ENCODE measurements at places on chromosomes 4 and X.

GRCh38 chr4:177986236-177986635, 544.0 kb upstream of the AGA start:
- no peak for DNase-seq

DNA sequence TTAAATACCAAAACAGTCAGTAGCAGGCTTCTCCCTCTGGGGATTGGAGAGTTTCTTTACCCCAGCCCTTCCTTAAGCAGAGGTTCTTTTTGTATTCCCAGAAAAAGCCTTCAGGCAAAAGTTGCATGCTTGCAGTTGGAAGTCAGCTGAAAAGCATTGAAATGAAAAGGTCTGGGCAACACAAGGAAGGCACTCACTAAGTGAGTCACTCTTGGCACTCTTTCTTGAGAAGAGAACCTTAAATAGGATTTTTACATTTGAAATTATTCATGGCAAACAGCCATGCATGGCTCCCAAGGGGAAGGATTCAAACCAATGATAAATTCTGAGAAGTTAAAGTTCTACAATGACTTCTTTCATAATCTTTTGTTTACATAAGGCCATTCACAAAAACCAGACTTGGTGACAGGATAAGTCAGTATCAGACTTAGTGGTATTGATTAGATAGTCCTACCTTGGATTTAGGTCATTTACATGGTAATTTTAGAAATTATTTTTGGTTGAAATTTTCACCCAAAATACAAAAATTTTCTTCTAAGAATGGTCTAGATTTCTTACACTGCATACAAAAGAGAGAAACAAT, 2068.9 kb downstream of the PCDH7 start:
- DNase-seq: no peak

DNA sequence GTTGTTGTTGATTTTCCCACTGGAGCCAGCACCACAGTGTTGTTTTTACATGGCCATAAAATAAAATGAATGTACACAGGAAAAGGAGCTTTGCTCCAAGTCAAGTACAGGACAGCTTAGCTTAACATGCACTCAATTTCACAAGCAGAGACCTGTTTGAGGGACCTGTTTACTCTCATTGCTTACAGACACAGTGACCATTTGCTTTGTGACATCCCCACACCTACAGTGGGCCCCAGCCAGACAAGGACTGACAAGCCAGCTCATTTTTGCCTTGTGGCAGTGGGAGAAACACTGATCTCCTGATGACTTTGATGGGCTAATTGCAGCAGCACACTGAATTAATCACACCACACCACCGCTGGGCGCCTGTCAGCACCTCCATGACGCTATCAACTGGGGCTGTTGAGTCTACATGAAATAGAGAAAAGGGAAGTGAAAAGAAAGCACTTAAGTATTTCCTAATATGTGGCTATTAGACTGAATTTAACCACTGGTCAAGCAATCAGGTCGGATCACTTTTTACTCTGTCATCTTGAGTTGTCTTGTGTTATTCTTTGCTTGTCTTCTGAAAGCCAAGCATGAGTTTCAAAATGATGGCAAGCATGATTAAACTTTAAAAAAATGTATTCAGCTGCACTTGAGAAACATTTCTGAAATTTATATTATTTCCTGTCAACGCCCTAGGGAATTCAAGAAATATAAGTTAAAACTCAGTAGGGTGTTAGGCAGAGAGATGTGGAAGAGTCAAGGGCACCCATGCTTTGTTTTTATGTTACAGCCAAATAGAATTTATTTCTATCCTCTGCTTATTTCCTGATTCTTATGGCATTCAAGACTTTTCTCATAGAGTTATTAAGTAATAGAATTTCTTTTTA, 557.7 kb downstream of the RAB28 start:
- no peak for DNase-seq

GRCh38 chrX:95101851-95102390, 1427.9 kb downstream of the FAM133A start:
- no peak for DNase-seq

DNA sequence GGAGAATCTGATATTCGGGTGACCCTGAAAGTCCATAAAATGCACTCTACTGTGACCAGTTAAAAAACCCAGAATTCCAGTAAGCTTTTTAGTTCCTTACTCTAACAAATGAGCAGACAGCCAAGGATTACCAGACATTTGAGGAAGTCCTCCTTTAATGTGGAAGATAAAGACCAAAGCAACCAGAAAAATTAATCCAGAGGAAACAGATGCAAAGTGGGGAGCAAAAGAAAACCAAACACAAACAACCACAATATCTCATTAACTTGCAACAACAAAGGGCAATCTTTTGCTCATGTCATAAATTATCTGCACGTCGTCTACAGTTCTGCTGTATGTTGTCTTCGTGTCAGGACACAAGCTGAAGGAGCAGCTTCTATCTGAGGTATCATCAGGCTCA, 164.4 kb downstream of the PJA1 start:
- DNase-seq: no peak

DNA sequence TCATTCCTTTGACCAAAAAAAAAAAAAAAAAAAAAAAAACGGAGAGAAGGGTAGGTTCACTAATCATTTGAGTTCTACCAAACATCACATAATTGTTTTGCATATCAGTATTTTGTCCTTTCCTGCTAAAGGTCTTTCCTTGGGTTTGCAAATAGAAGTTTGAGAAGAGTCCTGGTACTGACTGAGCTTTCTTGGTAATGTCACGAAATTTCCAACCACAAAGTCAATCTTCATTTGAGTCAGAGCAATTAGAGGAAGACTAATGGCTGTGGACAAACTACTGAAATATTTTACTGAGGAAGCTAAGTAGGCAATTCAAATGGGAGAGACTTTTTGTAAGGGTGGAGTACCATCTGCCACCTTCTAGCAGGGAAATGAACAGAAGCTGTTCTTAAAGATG, 21.7 kb upstream of the CD40LG start:
- DNase-seq: peak; percentile 6

DNA sequence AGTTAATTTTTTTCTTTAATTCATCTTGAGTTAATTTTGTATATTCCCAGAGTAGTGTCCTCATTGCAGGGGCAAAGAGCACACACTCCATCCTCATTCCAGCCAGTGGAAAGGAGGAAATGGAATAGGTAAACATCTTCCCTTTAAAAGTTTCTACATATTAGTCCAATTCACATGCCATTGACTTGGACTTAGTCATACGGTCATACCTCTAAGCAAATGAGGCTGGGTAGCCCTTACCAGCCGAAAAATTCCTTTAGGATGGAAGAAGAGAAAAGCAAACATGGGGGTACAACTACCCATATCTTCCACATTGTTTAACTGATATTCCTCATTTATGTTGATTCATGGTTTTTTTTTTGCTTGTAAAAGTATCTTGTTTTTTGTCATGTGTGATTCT, 37.4 kb upstream of the NDP start:
- DNase-seq: no peak

All from DMS 273 treated with DMSO at 0.1 percent for 48 hours (cell line).